Fibroblast of lung (primary cell): ENCODE measurements at places on chromosomes 12 and 14. TPM values are rescaled to one million over a fixed set of nuclear protein-coding genes. Genes with fewer than 3 reads are reported as not detected.

GALNT4 gene
- 10.8 and 16.0 TPM in 2 replicates for total RNA-seq

BMP4 gene
- 27.2 and 77.5 TPM in 2 replicates for total RNA-seq

LAG3 gene
- 0.17 and 0.26 TPM in 2 replicates for total RNA-seq

KRT79 gene
- total RNA-seq, result not detected in 2 replicates

ACSM4 gene
- not detected in 2 replicates for total RNA-seq

POU6F1 gene
- 3.3 and 4.8 TPM in 2 replicates for total RNA-seq

P2RX7 gene
- 16.7 and 17.2 TPM in 2 replicates for total RNA-seq

SDS gene
- not detected in 2 replicates for total RNA-seq

PSEN1 gene
- total RNA-seq, result 53.4 and 53.7 TPM in 2 replicates

KRT78 gene
- total RNA-seq, result not detected in 2 replicates

RTL1 gene
- not detected in 2 replicates for total RNA-seq

ABCD2 gene
- under 0.01 and 0.33 TPM in 2 replicates for total RNA-seq

CDKN3 gene
- total RNA-seq, result 9.5 and 51.5 TPM in 2 replicates

TRIM9 gene
- 0.50 and 0.51 TPM in 2 replicates for total RNA-seq

FGF23 gene
- not detected in 2 replicates for total RNA-seq

LHX5 gene
- total RNA-seq, result not detected in 2 replicates
